Caco-2 (cell line): ENCODE measurements at places on chromosomes 1 and 21. TPM values are rescaled to one million over a fixed set of nuclear protein-coding genes. Genes with fewer than 3 reads are reported as not detected.

The THEMIS2 gene
- 0.51 and 0.59 TPM in 2 replicates for total RNA-seq

The ETV3 gene
- 25.8 and 27.5 TPM in 2 replicates for total RNA-seq

DNA sequence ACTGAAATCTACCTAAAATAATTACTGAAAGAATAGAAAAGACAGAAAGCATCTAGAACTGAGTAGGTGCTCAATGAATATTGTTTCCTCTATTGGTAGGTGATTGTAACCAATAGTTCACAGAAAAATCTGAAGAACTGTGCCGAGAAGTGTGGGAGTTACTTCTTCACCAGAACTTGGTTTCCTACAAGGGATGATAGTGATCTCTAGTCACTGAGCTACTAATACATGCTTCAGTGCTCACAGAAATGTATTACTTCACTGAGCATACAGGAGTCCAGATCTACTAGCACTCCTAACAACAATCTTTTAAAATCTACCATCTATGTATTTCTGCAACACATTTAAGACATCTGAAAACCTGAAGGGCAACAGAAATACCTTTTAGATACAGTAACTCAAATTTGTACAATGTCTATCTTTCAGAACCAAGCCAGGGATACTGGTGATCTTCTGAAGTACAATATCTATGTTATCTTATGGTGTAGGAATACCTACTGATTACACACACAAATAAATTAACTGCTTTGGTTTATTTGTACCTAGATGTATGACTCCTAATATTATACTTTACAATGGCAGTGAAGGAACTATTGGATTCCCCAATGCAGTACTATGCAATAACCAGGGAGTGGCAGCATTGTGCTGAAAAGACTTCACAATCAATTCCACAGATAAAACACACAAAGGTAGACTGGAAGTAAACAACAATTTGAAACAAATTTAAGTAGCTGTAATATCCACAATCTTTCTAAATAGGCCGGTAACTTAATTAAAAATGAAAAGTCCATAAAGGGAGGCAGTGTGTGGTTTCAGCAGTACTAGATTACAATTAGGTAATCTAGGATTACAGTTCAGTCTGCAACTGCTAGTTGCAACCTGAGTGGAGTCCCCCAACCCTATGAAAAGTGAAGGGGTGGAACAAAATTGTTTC lies 243.0 kb downstream of the SLC45A1 start:
- peak; percentile 42 for DNase-seq

DNA sequence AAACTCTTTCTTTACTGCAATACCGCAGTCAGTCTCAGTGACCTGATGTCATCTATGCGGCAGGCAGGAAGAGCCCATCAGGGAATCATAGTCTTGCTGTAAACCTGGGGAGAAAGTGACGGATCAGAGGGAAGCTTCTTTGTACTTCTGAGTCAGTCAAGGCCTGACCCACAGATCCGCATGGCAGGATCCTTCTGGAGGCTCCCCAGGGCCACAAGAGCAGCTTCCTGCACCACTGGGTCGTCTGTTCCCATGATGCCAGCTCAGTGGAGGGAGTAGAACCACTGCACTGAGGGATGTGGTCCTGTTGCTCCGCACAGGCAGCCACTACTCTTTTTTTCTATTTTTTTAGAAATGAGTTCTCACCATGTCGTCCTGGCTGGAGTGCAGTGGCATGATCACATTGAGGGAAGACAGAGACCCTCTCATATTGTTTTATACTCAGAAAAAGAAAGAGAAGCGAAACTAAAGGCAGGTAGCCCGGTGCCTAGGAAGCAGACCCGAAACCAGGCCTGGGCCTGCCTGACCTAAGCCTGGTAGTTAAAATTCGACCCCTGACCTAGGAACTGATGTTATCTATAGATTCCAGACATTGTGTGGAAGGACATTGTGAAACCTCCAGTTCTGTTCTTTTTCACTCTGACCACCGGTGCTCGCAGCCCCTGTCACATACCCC lies 6.3 kb upstream of the ERVH48-1 start:
- peak; percentile 44 for DNase-seq

DNA sequence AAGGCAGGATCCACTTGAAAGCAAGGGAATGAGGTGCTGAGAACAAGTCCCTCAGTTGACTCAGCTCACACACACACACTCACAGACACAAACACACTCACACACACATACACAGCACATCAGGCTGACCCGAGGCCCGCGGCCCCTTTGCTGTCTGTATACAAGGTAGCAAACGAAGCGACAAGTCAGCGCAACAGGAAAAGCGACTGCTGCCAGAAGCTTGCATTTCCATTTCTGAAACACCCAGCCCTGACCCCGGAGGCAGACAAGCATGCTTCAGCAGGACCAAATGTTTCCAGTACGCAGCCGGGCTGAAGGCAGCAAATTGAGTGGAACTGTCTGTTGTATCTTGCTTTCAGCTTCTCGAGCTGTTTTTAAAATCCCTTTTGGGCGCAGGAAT lies 501.6 kb downstream of the NPHP4 start:
- no peak for DNase-seq

- no peak for DNase-seq
These were observed 25.4 kb downstream of the SLC30A10 start for GRCh38 chr1:219902951-219903350.

GRCh38 chr1:155062702-155063411 lies 683 bp upstream of the EFNA4 start:
- peak; percentile 83 for DNase-seq

DNA sequence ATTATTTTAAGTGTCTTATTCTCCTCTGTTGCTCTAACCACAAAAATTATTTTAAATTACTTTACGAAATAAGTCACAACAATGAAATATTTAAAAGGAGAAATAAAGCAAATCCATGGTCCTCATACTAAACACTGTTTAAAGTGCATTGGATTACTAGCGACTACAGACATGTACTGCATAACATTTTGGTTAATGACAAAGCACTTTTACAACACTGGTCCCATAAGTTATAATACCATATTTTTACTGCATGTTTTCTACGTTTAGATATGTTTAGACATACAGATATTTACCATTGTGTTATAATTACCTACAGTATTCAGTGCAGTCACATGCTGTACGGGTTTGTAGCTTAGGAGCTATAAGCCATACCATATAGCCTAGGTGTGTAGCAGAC lies 30.2 kb downstream of the VAMP4 start:
- no peak for DNase-seq

- DNase-seq: no peak
These were observed 2.3 kb upstream of the OPTC start for GRCh38 chr1:203491664-203492063.
